ENCODE measurements at places on chromosomes 6 and 20.
A peak's percentile ranks its signal among the peaks of the same experiment; 100 is the strongest.

- DNase-seq: no peak
These were observed 191.0 kb downstream of the BACH2 start for GRCh38 chr6:90105506-90106170.

GRCh38 chr6:143099647-143100046, 39.0 kb downstream of the AIG1 start:
- no peak for DNase-seq

DNA sequence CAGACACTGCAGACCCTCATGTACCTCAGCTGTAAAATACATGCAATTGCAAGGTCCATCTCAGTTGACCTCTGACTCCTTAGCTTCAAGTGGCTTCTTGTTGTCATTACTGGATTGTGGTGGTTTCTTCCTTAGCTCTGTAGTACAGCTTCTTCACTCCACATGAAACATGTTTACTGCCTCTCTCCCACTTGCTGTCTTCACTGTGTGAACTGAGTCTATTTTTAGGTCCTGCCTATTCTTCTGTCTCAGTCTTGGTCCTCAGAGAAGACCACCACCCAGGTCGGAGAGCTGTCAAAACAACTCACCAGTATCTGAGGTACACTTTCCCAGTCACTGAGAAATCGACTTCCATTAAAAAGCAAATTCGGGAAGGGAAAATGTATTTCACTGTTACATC, 50.2 kb upstream of the EYA4 start:
- no peak for DNase-seq

DNA sequence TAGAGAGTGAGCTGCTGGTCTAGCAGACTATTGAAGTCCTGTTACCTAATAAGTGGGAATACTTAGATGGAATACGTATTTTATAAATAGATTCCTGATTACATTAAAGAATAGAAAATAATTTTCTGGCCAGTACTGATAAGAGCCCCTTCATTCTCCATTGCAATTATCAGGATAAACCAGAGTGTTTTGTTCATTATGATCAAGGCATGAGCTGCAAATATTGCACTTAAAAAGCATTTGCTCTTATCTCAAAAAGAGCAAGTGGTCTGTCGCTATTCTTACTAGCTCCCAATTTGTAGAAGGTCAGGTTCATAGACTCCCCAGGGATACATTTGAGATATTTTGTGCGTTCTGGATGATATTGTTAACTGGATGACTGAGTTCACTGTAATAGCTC, 73.1 kb upstream of the PLCB4 start:
- no peak for DNase-seq

DNA sequence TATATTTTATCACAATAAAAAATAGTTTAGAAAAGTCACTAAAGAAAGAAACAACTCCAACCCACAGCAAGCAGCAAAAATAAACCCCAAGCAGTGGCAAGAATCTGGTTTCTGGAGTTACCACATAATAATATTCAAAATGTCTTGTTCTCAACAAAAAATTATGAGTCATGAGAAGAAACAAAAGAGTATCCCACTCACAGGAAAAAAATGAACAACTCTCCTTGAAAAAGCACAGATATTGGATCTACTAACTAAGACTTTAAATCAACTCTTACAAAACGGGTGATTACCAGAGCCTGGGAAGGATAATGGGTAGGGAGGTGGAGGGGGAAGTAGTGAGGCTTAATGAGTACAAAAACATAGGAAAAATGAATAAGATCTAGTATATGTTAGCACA, 425.6 kb downstream of the PLCB1 start:
- no peak for DNase-seq

DNA sequence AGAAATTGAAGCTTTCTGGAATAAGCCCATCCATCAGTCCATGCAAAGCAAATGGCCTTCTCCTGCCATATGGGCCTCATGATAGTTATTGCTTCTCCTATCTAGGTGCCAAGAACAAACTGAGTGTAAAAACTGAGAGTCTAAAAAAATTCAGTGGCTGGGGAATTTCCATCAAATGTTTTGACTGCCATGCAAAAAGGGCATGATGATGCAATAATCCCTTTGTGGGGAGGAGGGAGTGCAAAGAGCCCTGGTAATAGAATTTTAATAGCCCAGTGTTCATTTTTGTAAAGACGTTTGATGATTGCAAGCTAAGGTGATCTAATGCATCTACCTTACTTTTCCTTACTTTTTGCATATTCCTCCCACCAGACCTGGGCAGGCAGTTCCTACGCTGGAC, 683.7 kb downstream of the EPM2A start:
- DNase-seq: no peak

- no peak for DNase-seq
These were observed 8.2 kb downstream of the SLC17A2 start for GRCh38 chr6:25922301-25922700.

GRCh38 chr6:35755278-35755924, 18.6 kb downstream of the ARMC12 start:
- no peak for DNase-seq

DNA sequence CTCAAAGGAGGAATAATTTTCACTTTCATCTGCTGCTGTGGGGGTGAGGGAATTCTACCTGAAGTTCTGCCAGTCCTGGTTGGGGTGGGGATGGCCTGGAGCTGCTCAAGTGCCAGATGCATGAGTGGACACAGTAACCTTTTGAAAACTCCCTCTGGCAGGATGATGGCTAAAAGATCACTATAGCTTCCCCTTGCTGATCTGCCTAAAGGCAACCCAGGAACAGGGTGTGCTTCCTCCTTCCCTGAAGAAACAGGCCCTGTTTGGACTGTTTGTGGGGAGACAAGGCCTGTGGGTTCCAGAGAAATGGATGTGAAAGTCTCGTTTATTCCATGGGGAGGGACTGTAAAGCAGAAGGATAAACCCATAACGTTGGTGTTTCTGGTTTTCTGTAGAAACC, 176.9 kb downstream of the DTNBP1 start:
- no peak for DNase-seq

GRCh38 chr6:44039839-44040350, 87.4 kb downstream of the MRPL14 start:
- no peak for DNase-seq

- DNase-seq: no peak
These were observed 4.4 kb upstream of the RBM38 start for GRCh38 chr20:57386762-57387161.

DNA sequence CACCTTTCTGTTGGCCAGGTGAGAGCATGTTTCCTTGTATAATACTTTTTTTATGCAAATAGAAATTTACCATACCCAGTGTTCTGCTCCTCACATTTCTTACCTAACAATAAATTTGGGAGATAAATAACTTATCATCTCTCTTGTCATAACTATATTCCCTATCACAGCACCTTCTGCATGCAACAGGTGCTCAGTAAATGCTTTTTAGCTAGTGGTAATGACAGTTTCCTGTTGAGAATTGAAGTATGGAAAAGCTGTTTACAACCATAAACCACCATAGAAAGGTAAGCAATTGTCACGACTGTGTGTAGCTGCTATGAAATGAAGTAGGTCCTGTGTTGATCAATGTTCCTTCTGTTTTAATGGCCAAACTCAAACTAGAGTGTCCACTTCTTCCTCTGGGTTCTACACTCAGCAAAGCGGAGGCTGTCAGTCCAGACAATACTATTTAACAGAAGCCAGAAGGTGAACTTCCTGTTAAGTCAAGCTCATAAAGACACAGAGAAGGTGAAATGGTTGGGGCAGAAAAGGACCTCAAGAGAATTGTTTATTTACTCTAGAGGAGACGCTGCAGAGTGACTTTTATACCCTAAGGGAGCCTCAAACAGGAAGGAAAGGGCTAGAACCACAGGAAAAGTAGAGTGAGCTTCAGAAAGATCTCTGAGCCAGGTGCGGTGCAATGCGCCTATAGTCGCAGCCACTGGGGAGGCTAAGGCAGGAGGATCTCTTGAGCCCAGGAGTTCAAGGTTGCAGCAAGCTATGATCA, 84.0 kb upstream of the SLC22A16 start:
- peak; percentile 12 for DNase-seq

Data from CD4-positive, alpha-beta T cell treated with Interleukin-2 at 100 ng/mL for 4 hours (primary cell).